ENCODE measurements at places on chromosomes 12 and 14. TPM values are rescaled to one million over a fixed set of nuclear protein-coding genes. Genes with fewer than 3 reads are reported as not detected.

GRCh38 chr12:122454739-122455138, 32.3 kb upstream of the CLIP1 start:
- no peak for DNase-seq

SIRT4 gene
- total RNA-seq: 1.7 TPM

DNA sequence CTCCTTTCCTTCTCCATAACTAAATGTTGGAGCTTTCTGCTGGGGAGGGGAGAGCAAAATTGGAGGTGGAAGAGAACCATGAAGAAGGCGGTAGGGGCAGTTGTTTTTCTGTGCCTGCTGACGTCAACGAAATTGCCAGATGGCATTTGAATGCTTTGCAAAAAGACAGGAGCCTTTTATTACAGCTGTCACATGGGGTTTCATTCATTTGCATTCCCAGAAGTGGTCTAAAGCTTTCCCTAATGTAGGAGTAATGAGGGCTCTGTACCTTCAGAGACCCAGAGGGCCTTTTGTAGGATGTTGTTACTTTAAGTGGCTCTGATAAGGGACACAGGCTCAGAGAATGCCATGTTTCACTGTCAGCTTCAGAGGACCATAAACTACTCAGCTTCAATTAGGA, 107.1 kb upstream of the SLCO1C1 start:
- DNase-seq: no peak

INSM2 gene
- not detected for total RNA-seq

GRCh38 chr14:62763951-62764350, 281.3 kb downstream of the KCNH5 start:
- DNase-seq: no peak

GRCh38 chr14:77206877-77207389, 25.3 kb downstream of the TMEM63C start:
- no peak for DNase-seq

PROX2 gene
- total RNA-seq: not detected

DNA sequence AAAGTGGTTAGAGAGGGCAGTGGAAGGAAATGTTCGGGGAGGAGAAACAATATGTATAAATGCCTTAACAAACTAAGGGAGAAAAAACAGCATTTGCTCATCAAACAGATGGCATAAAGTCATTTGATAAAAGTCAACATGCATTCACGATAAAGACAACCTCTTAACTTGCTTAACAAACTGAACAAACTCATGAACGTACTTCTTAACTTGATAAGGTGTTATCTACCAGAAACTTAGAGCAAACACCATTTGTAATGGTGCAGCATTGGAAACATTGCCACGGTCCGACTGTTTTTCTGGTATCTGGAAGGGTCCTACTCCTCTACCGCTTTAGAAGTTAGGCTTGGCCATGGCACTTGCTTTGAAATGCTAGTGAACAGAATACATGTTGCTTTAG, 4.2 kb upstream of the RPS6KL1 start:
- DNase-seq: no peak

DNA sequence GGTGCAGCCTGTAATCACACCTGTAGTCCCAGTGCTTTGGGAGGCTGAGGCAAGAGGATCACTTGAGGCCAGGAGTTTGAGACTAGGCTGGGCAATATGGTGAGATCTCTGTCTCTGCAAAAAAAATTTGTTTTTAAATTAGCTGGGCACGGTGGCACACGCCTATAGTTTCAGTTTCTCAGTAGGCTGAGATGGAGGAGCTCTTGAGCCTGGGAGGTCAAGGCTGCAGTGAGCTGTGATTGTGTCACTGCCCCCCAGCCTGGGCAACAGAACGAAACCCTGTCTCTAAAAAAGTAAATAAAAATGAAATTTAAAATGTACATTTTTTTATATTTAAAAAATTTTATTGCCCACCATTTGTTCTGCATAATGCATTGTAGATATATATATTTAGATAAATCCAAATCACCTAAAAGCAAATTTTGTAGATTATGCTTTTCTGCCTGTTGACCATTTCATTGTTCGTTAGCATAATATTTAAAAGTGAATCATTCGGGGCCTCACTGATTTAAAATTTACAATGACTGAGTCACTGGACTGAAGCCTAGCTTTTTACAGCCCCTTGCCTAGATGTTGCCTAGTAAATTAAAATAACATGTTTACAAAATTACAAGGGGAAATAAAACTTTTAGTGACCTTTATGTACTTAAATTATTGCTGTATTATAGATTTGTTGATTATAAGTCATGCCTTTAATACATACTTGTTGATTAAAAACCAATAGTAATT, 87.9 kb downstream of the USP15 start:
- DNase-seq: no peak

DNA sequence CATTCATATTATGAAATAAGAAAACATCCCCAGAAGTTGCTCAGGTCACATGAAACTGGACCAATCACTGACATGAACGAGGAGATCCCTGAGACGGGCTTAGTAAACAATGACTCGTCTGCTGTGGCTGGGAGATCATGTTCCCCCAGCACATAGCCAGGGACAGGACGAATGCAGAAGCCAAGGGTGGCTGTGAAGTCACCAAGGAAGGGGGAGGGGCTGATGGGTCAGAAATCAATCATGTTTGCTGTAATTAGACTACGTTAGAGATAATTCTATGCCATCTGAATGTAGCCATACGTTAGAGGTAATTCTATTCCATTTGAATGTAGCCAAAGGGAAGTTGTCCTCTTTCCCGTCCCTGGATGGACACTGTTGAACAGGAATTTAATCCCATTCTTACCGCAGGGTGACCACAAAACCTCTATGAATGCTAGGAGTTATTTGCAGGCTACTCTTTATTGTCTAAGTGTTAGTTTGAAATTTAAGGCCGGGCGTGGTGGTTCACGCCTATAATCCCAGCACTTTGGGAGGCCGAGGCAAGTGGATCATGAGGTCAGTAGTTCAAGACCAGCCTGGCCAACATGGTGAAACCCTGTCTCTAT, 332.9 kb downstream of the TMEM132D start:
- DNase-seq: no peak

DNA sequence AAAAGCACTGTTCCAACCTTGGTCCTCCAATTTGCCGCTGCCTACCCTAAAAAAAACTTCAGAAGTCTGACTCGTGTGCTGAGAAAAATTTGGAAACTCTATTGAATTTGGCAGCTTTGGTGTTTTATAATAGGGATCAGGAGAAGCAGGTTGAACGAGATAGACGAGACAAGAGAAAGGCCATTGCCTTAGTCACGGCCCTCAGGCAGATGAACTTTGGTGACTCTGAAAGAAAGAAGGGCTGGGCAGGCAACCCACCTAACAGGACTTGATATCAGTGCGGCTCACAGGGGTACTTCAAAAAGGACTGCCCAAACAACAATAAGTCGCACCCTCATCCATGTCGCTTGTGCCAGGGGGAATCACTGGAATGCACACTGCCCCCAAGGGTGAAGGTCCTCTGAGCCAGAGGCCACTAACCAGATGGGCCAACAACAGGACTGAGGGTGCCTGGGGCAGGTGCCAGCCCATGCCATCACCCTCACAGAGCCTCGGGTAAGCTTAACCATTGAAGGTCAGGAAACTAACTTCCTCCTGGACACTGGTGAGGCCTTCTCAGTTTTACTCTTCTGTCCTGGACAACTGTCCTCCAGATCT, 102.5 kb upstream of the SSTR1 start:
- no peak for DNase-seq

- no peak for DNase-seq
Observed at GRCh38 chr14:98280436-98280835, 991.6 kb downstream of the BCL11B start.

PZP gene
- total RNA-seq: not detected

- DNase-seq: no peak
Observed at GRCh38 chr12:45354399-45354798, 138.5 kb downstream of the ANO6 start.

SLCO1C1 gene
- not detected for total RNA-seq

SERPINA12 gene
- not detected for total RNA-seq

PTPRQ gene
- not detected for total RNA-seq

TCL1B gene
- 1.2 TPM for total RNA-seq

- DNase-seq: no peak
Observed at GRCh38 chr12:83082690-83083276, 396.1 kb downstream of the TMTC2 start.

DNA sequence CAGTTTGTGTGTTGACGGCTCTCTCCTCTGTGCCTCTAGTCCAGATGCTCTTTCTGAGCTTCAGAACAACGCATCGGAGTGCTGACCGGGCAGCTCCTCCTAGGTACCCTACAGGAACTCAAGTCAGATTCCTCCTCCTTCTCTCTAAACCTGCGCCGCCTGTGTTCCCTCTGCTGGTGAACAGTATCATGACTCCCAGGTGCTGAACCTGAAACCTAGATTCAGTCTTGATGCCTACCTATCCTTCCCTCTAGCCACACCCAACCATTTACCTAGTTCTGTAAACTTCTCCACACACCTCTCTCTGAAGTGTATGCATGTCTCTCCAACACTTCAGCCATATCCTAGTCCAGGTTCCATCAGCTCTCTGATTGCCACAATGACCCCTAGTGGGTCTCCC, 112.7 kb downstream of the EFCAB11 start:
- DNase-seq: no peak

ARMH4 gene
- not detected for total RNA-seq

DNA sequence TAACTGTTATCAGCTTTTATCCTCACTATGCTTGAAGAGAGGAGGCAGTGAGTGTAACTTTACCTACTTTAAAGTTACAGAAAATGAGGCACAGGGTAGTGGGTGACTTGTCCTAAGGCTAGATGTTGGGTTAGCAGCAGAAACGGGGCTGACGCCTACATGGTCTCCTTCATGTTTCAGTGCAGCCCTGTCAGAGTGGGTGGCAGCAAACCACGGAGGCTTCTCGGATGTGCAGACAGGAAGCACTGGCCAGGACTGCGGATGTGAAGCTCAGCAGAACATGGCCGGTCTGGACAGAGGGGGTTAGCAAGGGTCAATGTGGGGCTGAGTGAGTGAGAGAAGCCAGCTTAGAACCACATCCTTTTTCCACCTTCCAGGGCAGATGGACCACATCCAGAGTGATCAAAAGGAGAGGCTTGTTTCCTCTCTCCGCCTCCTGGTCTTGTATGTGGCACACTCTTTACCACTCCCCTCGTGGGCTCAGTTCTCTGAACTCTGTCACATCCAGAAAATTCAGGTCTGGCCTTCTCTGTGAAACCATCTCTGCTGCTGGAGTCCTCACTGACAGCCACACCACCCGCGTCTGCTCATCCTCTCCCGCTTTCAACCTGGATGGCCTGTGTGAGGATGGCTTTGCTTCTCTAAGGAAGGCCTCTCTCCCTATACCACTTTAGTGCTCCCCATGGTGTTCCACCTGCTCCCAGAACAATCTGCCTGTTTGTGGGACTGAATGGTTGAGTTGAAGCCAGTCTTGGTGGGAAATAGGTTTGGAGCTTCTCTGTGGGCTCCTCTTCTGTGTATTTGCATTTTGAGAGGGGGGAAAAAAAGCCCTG, 14.1 kb downstream of the SUSD6 start:
- no peak for DNase-seq

DNA sequence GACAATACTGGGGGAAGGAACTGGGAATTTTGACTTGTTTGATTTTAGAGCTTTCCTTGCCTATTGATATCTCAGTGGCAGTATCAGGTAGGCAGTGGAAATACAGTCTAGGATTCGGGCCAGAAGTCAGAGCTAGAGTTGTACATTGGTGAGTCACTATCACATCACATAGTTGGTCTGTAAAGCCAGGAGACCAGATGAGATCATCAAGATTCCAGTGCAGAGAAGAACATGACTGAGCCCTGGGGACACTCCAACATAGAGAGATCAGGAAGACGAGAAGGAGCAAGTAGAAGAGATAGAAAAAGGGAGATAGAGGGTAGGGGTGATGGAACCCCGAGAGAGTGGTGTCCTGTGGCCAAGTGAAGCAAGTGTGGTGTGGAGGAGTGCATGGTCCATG, 46.6 kb upstream of the NR1H4 start:
- no peak for DNase-seq

- DNase-seq: no peak
Observed at GRCh38 chr14:77955816-77956484, 156.0 kb downstream of the ADCK1 start.

RBMS2 gene
- total RNA-seq: 3.4 TPM

DNA sequence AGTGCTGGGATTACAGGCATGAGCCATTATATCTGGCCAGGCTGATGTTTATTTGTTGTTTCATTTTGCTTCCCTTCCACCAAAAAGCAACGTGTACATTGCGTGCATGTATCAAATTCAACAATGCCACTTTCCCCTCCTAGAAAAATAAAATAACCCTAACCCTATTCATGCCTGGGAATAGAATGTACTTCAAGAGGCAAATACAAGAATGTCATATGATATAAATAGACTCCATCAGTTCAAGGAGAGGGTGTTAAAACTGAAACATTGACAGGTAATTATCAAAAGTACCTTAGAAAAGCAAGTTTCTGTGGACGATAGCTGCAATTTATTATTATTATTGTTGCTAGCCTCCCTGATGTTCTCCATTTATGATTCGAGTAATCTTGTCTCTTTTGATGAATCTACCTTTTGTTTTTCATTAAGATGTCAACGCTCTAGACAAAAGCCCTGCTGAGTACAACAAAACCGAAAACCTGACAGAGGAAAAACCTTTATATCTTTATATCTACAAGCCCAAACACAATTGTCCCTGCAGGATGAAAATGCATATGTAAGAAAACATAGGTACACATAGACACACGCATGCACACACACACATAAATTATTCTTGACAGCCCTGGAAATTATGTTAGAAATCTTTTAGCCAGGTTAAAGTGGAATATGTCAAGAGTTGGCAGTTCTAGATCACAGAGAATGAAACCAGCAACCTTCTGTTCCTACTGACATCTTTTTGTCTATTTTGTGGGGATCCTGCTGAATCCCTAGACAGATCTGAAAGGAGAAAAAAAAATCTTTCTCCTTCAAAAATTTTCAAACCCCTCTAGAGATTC, 98.9 kb downstream of the BTG1 start:
- no peak for DNase-seq

ASCL1 gene
- not detected for total RNA-seq

IL25 gene
- not detected for total RNA-seq

CKAP4 gene
- total RNA-seq: 15.9 TPM

GRCh38 chr14:78075033-78075432, 95.1 kb upstream of the NRXN3 start:
- DNase-seq: no peak

DNA sequence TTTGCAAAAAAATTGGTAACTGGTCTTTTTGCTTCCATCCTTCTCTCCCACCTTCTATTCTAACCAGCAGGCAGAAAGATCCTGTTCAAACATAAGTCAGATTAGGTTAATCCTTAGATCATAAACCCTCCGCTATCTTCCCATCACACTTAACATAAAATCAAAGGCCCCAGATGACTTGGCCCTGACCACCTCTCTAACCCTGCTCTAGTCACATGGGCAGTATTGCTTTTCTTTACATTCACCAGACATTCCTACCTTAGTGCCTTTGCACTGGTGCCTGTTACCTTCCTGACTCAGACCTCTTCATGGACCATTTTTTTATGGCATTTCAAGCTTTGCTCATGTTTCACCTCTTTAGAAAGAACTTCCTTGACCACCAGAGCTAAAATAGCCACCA, 83.5 kb downstream of the NTF3 start:
- no peak for DNase-seq

ESRRB gene
- 0.11 TPM for total RNA-seq

GRCh38 chr12:94190623-94191022, 42.2 kb downstream of the PLXNC1 start:
- DNase-seq: no peak

Data from activated B cell treated with CpG ODN at 0.5 μM for 24 hours (primary cell).